ENCODE measurements at places on chromosomes 12 and 14. TPM values are rescaled to one million over a fixed set of nuclear protein-coding genes. Genes with fewer than 3 reads are reported as not detected.

The PZP gene
- not detected for polyA plus RNA-seq

- DNase-seq = no peak
Measured at GRCh38 chr14:33839193-33840076, 111.4 kb downstream of the EGLN3 start.

The ANKRD13A gene
- 202 TPM for polyA plus RNA-seq

DNA sequence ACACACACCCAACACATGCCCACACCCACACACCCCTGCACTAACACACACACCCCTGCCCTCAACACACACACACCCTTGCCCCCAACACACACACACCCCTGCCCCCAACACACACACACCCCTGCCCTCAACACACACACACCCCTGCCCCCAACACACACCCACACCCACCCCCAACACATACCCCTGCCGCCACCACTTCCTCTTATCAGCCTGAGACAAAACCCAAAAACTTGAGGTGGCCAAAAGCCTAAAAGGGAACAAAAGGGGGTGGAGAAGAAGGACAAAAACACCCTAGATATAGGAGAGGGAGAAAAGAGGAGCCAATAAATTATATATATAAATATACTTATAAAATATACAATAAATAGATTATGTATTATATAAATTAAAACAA, 9.1 kb upstream of the DEGS2 start:
- DNase-seq = no peak

The MMP14 gene
- 365 TPM for polyA plus RNA-seq

DNA sequence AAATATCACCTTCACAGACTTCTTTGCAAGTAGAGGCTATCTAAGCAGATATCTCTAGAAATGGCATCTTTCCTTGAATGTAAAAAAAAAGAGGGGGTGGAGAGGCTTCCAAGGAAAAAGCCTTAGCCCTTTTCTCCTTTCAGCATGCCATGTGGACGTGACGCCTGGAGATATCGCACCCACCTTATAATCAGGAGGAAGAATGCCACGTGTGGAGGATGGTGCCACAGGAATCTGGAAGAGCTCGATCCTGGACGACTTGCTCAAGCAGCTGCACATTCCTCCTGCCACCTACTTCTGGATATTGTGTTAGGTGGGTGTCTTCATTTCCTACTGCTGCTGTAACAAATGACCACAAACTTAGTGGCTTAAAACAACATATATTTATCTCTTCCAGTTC, 203.6 kb downstream of the NUAK1 start:
- no peak for DNase-seq

The DTD2 gene
- 18.8 TPM for polyA plus RNA-seq

The KCNMB4 gene
- polyA plus RNA-seq = 0.14 TPM

- DNase-seq = no peak
Measured at GRCh38 chr14:101465795-101466448, 95.4 kb upstream of the DIO3 start.

DNA sequence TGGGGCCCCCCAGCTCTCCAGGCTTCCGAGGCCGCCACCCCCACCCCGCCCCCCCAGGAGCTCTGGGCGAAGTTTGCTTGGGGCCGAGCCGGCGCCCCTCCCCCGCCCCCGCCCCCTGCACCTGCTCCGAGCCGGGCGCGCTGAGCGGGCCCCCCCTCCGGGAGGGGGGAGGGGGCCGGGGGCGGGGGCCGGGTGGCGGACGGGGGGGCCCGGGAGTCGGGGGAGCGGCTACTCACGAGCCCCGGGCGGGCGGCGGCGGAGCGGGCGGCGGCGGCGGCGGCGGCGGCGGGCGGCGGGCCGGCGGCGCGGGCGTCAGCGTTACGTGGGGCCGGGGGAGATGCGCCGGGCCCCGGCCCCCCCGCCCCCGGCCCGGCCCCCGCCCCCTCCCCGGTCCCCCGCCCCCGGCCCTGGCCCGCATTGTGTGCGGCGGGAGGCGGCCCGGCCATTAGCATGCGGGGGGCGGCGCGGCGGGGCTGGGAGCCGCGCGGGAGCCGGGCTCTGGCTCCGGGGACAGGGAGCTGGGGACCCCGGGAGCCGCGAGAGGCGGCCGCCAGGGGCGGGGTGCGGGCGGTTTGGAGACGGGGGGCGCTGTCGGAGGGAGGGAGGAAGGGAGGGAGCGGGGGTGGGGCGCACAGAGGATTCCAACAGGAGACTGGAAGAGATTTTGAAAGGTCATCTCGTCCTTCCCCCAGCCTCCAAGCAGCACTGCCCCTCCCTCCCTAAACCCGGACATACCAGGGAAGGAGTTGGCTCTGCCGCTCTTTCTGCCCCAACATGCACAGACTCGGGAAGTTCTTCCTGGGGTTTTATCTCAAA, at the start of gene ZNF219:
ZNF219 (minus strand) TSS at position 580 of the 816 bp plus-strand sequence. CDS start 5,064 bp downstream, outside the sequence.
- DNase-seq = no peak

- no peak for DNase-seq
Measured at GRCh38 chr12:70372881-70373280, 6.8 kb downstream of the KCNMB4 start.

The COX8C gene
- not detected for polyA plus RNA-seq

DNA sequence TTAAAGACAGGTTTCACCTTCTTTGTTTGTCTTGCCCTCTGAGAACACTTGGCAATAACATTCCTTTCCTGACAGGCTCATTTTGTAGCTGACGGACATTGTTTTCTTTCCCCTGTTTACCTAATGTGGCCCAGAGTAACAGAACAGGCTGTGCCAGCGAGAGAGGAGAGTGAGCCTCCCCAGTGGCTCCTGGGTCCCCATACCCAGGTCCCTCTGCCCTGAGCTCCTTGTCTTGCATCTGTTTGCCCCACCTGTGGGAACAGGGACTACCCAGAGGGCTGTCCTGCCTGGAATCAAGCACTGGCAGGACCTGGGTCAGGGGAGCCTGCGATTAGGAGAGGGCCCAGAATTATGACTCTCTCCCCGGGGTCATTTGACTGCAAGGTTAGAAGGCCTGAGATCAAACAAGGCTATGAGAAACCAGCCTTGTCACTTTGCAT, 222.9 kb downstream of the ZFP36L1 start:
- no peak for DNase-seq

DNA sequence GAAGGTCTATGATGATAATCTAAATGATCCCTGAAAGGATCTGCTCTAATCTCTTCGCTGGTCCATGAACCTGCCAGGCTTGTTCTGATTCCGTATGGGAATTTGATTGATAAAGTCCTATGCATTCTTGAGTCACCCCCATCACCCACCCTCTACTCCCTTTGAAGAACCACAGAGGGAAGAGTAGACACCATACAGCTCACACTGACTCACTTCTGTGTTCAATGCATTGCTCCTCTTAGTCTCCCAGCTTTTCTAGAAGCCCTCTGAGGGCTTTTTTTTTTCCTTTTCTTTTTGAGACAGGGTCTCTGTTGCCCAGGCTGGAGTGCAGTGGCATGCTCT, 18.5 kb upstream of the GPRC5A start:
- DNase-seq = no peak

- no peak for DNase-seq
Measured at GRCh38 chr12:40198601-40199000, 26.2 kb upstream of the LRRK2 start.

The KRT82 gene
- polyA plus RNA-seq = not detected

The CLEC9A gene
- polyA plus RNA-seq = not detected

The MIPOL1 gene
- polyA plus RNA-seq = 7.0 TPM

The BCL11B gene
- polyA plus RNA-seq = not detected

The C12orf42 gene
- not detected for polyA plus RNA-seq

GRCh38 chr14:75125617-75126016, 1.2 kb downstream of the NEK9 start:
- no peak for DNase-seq

GRCh38 chr12:108305520-108305919, 33.6 kb downstream of the CMKLR1 start:
- DNase-seq = peak; percentile 23

GRCh38 chr12:64931321-64931720, 106.9 kb downstream of the TBC1D30 start:
- no peak for DNase-seq

The HOXC11 gene
- polyA plus RNA-seq = not detected

GRCh38 chr12:114209861-114210260, 196.1 kb downstream of the TBX5 start:
- DNase-seq = no peak

DNA sequence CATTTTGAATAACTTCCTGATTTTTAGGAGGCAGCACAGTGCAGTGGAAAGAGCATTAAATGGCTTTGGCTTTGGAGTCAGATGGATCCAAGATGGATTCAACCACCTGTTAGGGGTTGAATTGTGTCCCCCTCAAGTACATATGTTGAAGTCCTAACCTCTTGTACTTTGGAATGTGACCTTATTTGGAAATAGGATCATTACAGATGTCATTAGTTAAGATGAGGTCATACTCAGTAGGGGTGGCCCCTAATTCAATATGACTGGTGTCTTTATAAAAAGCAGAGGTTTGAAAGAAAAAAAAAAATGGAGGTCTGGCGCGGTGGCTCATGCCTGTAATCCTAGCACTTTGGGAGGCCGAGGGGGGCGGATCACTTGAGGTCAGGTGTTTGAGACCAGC, 18.8 kb downstream of the ATP5MC2 start:
- no peak for DNase-seq

DNA sequence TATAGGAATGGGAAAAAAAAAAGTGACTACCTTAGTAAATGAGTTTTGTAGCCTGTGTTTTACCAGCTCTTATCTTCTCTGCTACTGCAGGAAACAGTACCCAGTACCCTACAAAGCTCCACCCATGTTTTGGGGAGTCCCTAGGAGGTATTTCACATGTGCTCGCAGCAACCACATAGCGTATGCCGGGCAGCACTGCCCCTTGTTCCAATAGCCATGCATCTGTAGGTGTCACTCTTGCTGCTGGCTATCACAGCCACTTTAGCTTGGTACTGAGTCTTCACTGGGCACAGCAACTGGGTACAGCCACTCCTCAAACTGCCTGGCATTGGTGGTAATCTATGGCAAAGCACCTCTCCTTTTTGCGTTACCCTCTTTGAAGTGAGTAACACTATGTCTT, 2.0 kb upstream of the MDM1 start:
- DNase-seq = no peak

The DHRS7 gene
- polyA plus RNA-seq = 51.3 TPM

The PPP1R36 gene
- 0.31 TPM for polyA plus RNA-seq

- DNase-seq = no peak
Measured at GRCh38 chr14:77023001-77023996, 5.2 kb downstream of the IRF2BPL start.

GRCh38 chr14:73758392-73759182, 44.4 kb upstream of the PNMA1 start:
- DNase-seq = no peak

GRCh38 chr12:84772281-84772680, 140.3 kb downstream of the SLC6A15 start:
- no peak for DNase-seq

GRCh38 chr12:22122359-22122758, 76.3 kb downstream of the CMAS start:
- no peak for DNase-seq

DNA sequence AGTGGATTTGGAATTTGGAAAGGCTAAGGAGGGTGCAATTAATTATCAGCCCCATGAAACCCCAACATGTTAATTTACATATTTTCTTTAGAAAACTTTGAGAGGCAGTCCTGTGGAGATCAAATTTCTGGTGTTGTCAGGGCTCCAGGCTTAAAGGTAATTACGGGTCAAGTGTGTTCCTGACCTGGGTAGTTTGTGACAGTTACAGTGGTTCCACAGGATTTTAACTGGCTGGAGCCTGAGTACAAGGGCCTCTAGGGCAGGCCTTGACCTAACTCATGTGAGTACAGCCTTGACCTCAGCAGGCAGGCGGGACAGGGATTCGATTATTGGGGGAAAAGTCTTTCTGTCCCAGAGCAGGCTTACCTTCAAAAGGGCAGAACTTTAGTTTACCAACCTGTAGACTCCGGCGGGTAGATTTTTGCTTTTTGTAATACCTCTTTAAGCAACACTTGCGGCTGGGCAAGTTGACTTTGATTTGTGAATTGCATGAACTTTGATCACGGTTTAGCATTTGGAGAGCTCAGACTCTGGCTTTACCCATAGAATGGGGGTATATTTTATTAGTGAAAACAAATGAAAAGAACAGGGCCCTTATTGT, 8.4 kb upstream of the PPTC7 start:
- no peak for DNase-seq

DNA sequence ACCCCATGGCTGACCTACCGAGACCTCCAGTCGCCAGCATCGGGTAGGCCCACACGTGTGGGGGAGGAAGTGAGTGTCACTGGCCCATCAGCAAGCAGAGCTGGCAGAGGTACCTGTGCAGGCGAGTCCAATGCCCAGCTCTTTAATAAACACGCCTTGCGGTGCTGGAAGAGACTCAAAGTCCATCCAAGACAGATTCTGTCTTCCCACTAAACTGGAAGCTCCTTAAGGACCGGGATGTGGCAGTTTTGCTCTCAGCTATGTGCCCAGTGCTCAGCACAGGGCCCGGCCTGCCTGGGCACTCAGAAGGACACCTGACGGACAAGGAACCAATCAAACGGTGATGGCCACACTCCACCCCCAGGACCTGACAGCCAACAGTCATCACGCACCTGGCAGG, 65.0 kb downstream of the ITPK1 start:
- no peak for DNase-seq

The GZMH gene
- not detected for polyA plus RNA-seq

DNA sequence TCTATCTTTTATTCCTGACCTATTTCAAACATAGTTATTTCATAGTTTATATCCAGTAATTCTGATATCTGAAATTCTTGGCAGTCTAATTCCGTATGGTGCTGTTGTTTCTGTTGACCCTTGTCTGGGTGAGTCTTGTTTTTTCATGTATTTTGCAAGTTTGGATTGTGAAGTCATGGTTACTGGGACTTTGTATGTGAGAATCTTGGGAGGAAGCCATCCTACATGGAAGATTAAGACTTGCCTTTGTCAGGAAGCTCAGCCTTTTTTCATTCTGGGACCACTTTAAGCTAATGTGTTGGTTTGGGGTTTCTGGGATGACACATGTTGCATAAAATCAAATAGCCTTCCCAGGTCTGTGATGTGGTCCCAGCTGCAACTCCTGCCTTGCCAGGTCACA, 191.6 kb upstream of the E2F7 start:
- DNase-seq = no peak

The SMCO3 gene
- 0.05 TPM for polyA plus RNA-seq

- no peak for DNase-seq
Measured at GRCh38 chr12:87425942-87426554, 603.2 kb downstream of the C12orf50 start.

DNA sequence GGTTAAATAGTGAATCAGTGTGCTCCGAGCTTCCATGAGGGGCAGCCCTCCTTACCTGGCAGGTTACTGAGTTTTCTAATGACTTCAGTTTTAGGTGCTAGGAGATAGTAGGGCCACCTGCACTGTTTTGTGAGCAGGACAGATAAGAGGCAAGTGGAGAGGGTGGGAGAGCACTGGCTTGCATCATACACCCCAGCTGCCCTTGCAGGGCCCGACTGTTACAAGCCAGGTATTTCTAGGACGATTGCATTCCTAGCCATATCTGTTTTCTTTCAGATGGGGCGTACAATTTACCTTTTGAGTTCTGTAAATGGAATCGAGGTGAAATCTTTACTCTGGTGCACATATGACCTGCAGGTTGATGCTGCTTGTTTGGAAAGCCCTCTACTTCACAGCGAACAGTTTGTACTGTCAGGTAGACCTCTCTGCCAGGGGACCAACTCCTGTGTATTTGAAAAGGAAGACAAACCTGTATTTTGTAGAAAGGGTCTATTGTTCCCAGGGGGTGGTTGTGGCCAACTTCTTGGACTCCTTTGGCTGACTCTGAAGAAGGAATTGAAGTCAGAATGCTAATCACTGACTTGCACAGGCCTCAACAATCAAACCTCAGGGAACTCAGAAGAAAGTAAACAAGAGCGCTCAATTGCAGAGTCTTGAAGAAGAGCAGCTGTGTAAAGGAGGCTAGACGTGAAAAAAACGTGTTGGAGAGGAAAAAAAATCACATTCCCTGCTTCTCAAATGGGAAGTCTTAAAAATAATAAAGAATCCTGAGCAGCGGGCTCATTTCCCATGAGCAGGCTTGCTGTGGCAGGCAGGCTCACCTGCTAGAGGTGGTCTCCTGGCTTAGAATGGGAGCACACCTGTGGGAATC, 57.3 kb downstream of the ETV6 start:
- no peak for DNase-seq

All from AG04450 (cell line).